ENCODE measurements at places on chromosomes 13 and 19.

DNA sequence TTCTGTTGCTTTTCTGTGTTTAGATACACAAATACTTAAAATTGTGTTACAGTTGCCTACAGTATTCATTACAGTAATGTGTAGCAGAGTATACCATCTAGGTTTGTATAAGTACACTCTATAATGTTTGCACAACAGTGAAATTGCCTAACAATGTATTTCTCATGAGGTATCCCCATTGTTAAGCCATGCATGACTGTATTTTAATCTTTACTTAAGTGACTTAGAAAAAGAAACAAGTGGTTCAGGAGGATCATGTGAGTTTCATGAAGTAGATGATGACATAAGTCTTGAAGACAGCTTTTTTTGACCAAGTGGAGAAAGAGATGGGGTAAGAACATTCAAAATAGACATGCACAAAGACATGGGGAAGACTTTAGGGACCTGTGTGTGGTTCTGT, 8.4 kb upstream of the KCTD4 start:
- DNase-seq = no peak

GRCh38 chr19:28915737-28916460, 297.1 kb downstream of the UQCRFS1 start:
- DNase-seq = no peak

DNA sequence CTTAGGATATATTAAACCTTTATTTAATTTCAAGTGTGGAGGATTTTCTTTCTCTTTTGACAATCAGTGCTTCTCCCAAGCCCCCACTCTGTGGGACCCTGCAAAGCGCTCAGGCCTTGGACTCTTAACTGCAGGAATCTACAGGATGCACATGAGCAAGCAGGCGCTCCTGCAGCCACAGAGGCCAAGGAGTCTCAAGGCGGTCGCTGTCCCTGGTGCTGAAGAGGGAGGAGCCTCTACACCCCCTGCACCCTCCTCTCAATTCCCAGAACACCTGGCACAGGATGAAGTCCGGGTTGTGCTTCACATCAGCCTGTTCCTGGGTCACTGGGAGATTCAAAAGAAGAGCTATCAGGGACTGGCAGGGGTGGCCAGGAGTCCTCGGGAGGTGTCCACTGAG, 13.5 kb downstream of the OR10H4 start:
- DNase-seq = no peak

DNA sequence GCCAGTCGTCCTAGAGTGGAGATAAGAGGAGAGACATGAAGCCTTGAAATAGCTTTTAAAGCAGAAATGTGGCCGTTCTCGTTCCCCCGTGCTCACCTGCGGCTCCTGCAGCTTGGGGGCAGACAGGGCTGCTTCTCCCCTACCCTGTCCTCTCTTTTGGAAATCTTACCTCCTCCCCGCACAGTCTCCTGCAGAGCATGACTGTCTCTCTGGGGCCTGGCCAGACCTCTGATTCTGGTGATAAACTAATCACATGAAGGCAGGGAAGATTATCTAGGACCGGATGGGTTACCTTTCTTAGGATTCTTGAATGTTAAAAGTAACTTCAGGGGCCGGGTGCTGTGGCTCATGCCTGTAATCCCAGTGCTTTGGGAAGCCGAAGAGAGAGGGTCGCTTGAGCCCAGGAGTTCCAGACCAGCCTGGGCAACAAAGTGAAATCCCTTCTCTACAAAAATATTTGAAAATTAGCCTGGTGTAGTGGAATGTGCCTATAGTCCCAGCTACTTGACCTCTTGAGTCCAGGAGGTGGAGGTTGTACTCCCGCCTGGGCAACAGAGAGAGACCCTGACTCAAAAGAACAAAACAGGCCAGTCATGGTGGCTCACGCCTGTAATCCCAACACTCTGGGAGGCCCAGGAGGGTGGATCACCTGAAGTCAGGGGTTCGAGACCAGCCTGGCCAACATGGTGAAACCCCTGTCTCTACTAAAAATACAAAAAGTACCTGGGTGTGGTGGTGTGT, 8.1 kb downstream of the CEBPA start:
- no peak for DNase-seq

GRCh38 chr13:30735025-30735871, at the start of gene ALOX5AP:
ALOX5AP (plus strand) TSS chr13:30735543; CDS start chr13:30735606, 63 bp downstream.
- DNase-seq = no peak

DNA sequence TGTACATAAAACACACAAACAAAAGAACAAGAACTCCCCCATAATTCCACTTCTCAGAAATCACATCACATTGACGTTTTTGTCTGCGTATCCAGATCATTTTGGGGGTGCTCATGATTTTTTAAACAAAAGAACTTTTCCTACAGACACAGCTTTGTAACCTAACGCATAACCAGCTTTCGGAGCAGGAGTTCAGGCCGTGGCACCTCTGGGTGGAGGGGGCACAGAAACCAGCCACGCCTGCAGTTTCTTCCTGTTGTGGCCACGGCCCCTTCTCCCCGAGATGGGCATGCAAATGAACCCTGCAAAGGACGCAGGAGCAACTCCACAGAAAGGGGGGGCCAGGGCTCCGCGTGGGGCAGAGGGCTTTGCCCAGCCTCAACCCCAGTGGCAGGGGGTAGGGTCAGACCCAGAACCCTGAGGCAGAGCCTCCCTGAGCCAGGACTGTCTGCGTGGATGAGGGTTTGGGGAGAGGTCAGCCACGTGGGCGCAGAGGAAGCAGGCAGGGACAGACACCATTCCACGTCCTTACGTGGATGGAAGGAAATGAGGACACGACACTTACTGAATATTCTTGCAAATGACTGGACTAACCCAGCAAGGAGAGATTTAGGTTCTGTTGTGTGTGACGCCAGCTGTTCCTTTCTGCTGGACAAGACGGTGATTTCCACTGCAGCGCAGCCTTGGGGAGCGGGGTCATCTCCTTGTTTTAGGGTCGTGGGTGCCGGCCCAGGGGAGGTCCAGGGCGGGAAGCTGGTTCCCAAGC, 64.4 kb downstream of the RASA3 start:
- DNase-seq = no peak

DNA sequence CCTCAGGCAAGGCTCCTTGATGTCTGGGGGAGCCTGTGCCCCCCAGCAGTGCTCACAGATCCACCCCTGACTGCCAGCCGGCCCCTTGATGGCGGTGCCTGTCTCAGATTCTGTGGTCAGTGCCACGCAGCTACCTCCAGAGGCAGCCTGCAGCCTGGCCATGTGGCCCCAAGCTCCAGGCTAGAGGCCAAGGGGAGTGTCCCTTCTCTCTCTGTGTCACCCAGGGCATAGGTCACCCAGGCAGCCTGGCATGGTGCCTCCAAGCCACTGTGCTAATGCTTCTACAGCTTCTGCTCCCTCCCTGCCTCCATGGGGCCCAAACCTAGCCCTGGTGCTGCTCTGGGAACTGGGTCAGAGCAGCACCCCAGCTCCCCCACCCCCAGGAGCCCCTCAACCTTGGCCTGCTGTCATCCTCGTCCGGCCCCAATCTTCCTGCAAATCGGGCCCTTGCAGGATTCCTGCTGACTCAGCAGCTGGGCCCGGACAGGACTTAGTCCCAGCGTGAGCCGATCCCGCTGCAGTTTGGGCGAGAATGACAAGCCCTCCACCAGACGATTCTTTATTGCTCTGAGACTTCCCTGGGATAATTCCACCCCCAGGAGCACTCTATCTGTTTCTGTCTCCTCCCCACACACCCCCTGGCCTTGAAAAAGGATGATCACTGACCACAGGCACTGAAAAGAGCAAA, 2.8 kb upstream of the ARL11 start:
- DNase-seq = no peak

GRCh38 chr19:34964598-34964997, 569 bp upstream of the ZNF792 start:
- DNase-seq = no peak

DNA sequence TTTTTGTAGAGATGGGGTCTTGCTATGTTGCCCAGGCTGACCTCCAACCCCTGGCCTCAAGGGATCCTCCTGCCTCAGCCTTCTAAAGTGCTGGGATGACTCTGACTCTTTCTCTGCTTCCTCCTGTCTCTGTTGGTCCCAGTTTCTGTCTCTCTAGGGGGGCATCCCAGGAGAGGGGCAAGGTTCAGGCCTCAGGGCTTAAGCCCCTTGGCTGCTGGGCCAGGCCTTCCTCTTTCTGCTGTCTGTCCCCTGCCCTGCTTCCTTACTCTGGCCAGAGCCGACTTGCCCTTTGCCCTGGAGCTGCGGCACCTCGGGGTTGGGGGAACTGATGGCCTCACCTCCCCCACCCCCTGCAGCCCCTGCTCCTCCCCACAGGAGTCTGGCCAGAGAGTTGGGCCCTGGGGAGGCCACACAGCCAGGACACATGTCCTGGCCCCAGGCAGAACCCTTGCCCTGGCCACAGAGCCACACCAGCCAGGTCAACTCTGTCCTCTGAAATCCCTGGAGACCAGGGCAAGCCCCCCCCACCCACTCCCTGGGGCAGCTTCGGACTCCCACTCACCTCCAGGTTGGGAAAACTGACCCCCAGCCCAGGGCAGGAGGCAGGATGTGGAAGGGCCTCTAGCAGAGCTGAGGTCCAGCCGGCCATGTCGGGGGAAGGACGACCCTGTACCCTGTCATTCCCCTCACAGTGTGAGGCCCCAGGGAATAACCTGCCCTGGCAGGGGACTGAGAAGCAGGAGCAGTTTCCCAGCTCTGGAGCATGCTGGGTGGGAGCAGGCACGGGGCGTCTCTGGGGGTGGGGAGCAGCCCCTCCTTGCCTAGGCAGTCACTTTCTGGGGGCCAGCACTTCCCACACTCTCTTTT, 23.7 kb downstream of the CEBPA start:
- no peak for DNase-seq

GRCh38 chr13:102386461-102386860, 15.4 kb downstream of the FGF14 start:
- DNase-seq = no peak

- no peak for DNase-seq
Measured at GRCh38 chr13:102609696-102610095, 12.9 kb downstream of the TPP2 start.

GRCh38 chr13:91572944-91573598, 174.7 kb downstream of the GPC5 start:
- no peak for DNase-seq

GRCh38 chr13:72694314-72694713, 33.1 kb downstream of the MZT1 start:
- DNase-seq = no peak

DNA sequence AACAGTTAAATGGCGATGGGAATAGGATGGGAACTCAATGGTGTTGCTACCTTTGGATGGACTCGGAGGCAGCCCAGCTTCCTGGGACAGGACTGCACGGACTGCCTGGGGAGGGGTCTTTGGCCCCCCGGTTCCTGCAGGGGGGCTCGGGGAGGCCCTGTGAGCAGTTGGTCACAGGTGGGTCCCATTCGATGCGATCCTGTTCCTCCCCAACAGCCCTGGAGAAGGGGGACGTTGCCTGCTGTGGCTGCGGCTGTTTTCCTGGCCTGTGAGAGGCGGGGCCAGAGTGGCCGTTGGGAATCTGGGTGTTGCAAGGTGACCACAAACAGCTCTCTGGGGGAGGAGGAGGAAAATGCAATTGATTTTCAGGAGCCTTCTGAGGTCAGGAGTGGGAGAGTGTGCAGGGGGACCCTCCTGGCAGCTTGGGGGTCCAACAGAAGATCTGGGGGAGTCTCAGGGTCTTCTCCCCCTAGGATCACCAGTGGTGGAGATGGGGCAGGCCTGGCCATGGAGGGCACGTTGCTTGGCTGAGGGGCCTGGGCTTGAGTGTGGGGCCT, 1.9 kb upstream of the PLPPR3 start:
- no peak for DNase-seq

DNA sequence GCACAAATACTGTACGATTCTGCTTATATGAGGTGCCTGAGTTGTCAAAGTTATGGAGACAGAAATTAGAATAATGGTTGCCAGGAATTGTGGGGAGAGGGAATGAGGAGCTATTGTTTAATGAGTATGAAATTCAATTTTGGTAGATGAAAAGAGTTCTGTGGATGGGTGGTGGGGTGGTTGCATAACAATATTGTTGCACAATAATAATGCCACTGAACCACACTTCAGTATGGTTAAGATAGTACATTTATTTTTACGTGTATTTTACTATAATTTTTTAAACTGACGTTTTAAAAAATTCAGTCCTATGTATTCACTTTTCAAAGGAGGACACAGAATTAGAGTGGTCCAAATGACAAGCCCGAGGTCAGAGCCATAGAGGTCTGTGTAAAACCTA, 1.8 kb upstream of the OXGR1 start:
- DNase-seq = no peak

- no peak for DNase-seq
Measured at GRCh38 chr19:14577885-14578427, 4.9 kb upstream of the CLEC17A start.

DNA sequence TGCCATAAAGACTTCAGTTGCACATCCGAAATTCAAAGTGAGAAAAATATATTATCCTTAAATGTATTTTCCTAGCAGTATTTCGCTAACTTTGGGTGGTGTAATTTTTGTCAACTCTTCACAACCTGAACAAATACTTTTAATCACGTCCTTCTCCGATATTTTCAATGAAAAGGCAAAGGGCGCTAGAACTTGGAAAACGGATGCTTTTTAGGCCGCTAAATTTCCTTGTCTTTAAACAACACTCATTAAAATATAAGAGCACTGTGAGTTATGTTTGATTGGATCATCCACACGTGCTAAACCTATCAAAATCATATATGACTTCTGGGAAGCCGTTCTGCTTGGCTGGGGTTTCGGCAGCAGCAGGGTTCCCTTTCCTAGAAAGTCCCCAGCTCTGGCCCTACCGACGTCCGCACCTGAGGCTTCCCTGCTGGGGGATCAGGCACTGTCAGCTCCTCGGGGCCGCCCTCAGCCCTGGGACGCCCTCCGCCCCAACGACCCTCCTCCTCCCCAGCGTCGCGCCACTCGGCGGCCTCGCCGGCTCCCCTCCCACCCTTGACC, 462 bp upstream of the MPHOSPH8 start:
- no peak for DNase-seq

- no peak for DNase-seq
Measured at GRCh38 chr13:109389892-109390345, 396.5 kb downstream of the IRS2 start.

DNA sequence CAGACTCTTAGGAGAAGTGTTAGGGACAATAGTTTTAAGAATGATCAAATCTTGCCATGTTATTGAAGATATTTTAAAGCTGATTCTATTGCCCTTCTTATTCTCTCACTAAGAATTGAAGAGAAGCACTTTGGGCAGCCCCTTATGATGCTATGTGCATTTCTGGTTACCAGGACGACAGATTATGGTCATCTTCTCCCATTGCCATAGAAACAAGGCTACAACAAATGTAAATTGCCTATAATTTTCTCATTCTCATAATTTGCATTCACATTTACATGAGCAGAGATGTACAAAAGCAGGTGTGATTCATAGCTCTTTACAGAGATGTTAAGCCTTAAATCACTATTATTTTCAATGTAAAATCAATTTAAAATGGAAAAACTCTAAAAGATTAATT, 137.3 kb upstream of the PCDH9 start:
- DNase-seq = no peak

GRCh38 chr19:18287836-18288772, 6.7 kb upstream of the JUND start:
- no peak for DNase-seq

GRCh38 chr13:45269204-45269603, 68.4 kb upstream of the KCTD4 start:
- DNase-seq = no peak

DNA sequence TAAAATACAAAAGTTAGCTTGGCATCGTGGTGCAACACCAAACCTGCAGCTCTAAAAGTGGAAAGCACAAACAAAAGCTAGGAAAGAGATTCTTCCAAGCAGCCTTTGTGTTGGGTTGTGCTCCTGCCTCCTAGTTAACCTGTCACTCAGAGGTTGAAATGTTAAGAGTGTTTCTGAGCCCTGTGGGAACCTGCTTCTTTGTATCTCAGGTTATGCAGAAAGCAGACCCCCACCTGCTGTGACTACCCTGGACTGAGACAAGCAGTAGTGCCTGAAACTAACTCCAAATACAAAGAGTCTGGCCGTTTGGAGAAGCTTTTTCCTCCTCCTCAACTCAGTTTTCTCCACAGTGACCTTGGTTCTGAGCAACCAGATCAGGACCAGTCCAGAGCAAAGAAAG, 158.4 kb upstream of the CSNK1A1L start:
- DNase-seq = no peak

Data from NCI-H748 treated with DMSO at 0.1 percent for 48 hours (cell line).